ENCODE measurements at places on chromosomes 2 and 18.
A peak's percentile ranks its signal among the peaks of the same experiment; 100 is the strongest.

DNA sequence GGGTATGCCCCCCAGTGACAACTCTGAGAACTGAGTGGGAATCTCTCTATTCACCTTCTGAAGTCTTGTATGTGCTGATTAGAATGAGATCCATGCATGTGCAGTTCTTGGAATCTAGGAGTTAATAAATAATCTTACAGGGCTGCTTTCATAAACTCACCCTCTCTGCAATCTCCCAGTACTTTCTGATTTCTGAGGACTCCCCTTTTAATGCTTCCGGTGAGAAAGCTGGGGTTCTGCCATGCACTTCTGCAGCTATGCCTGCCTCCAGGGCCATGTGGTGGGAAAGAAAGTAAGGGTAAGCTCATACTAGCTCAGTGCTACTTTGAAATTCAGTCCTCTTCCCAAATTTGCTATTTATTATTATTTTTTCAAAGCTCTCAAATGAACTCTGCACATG lies 432.9 kb downstream of the MTX2 start:
- no peak for DNase-seq

DNA sequence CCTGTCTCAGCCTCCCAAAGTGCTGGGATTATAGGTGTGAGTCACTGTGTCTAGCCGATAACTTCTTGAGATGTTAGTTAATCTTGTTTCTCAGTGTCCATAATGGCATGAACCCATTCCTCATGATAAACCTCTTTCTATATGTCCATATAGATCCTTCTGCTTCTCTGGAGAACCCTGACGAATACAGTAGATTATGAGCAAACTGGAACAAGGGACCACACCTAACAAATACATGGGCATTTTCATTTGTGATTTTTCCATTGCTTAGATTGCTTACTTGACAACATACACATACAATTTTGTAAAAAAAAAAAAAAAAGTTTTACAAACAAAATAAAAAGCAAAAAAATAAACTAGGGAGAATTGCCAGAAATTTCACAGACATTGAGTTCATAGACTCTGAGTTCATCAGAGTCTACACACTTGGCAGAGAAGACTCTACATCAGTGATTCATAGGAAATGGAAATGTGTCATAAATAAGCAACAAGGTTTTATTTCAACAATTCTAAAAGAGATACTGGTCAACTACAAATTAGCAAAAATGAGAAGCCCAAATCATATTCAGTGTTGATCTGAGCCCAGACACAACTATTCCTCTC lies 96.7 kb downstream of the GALR1 start:
- DNase-seq, result no peak

GRCh38 chr2:45403036-45403435 lies 208.0 kb downstream of the SRBD1 start:
- DNase-seq, result no peak

DNA sequence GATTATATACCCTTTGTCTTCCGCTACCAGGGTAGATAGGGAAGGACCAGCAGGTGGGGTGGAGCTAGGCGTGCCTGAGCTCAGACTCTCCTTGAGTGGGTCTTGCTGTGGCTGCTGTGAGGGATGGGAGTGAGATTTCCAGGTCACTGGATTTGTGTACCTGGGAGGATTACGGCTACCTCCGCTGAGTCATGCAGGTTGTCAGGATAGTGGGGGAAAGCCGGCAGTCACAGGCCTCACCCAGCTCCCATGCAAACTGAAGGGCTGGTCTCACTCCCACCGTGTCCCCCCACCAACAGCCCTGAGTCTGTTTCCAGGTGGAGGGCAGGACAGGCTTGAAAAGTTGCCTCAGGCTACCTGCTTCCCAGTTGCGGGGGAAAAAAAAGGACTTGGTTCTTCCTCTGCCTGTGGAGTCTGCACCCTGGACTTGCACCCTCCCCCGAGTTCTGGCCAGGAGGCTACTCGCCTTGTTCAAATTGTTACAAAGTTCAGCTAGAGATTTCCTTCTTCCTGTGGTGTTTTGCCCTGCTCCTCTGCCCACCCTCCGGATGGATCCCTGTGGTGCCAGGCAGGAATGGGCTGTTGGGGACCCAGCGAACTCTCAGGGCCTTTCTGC lies 268.3 kb downstream of the VAPA start:
- no peak for DNase-seq

GRCh38 chr2:197889041-197889440 lies 84.6 kb downstream of the PLCL1 start:
- no peak for DNase-seq

- DNase-seq, result no peak
Measured at GRCh38 chr2:11822746-11823451, 76.5 kb downstream of the LPIN1 start.

DNA sequence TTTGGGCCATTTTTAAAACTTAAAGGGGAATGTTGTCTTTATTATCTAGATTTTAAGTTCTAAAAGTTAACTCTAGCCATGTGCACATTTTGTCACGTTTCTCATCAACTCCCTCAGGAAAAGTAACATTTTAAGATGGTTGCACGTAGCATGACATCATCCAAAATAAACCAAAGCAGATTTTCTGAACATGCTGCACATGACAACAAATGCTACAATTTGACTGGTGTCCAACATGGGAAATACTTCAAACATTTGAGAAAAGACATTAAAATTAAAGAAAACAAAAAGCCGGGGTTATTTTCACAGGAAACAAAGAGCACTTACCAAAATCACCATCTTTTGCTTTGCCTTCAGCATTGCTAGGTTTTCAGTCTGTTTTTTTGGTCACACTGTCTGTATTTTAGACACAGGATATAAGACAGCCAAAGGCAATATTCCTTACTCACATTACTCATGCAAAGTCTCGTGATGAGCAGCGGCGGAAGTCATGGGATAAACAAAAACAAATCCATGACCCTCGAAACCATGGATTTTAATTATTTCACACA lies 51.3 kb upstream of the RND3 start:
- no peak for DNase-seq

DNA sequence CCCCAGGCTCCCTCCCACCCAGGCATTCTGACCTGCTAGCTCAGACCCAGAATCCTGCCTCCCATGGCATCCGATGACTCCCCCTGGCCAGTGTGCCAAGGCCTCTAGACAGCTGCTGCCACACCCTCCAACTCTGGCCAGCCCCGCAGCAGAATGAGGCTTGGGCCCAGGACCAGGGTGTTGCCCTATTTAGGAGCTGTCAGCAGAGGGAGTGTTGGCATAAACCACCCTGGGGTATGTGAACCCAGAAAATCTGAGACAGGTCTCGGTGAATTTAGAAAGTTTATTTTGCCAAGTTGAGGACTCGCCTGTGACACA lies 134.3 kb downstream of the KLHL29 start:
- DNase-seq, result no peak

DNA sequence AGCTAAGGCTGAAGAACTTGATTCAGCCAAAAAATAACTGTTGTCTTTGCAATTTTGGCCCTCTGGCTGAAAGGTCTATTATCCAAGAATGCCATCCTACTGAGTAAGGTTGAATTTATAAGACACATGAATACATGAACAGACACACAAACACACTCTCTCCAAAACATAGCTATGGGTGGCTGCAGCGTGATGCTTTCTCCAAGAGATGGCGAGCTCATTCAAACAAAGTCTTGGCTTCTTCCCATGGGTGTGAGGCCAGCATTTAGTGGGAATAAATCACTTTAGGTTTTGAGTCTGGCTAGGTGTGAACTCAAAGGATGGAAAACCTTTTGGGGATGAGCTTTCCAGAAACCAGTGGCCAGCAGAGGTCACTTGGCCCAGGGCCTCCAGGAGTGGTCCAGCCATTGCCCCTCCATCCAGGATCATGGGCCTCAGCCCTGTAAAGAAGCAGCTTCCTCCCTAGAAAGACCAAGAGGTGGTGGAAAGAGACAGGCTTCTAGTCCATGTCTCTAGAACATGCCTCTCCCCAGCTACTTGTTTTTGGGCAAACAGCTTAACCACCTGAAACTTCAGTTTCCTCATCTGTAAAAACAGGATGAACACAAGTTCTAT lies 11.0 kb upstream of the OSR1 start:
- DNase-seq, result peak; percentile 45

GRCh38 chr2:222391743-222392285 lies 32.5 kb upstream of the SGPP2 start:
- no peak for DNase-seq

DNA sequence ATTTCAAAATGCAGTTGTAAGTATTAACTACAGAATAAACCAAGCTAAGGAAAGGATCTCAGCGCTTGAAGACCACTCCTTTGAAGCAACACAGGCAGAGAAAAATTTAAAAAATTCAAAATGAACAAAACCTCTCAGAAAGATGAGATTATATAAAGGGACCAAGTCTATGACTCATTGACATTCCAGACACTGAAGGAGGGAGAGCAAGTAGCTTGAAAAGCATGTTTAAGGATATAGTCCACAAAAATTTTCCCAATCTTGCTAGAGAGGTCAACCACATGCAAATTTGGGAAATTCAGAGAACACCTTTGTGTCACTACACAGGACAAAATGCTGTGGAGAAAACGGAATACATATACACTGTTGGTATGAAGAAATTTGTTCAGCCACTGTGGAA lies 112.6 kb upstream of the MC4R start:
- DNase-seq, result no peak

- no peak for DNase-seq
Measured at GRCh38 chr2:22027345-22028005, 903.7 kb downstream of the TDRD15 start.

GRCh38 chr2:40315683-40316082 lies 136.2 kb downstream of the SLC8A1 start:
- DNase-seq, result peak; percentile 42

GRCh38 chr18:1779587-1779986 lies 791.7 kb downstream of the METTL4 start:
- DNase-seq, result peak; percentile 84

DNA sequence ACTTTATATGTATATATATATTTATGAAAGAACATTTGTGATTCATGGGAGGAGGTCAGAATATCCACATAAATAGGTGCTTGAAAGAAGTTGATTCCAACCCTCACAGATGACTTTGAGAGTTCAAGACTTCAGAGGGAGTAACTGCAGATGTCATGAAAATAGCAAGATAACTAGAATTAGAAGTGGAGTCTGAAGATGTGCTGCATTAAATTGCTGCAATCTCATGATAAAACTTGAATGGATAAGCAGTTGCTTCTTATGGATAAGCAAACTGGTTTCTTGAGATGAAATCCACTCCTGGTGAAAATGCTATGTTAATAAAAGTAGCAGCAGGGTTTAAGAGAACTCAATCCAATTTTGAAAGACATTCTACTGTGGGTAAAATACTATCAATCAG lies 40.2 kb downstream of the G6PC2 start:
- no peak for DNase-seq

GRCh38 chr18:3493501-3494244 lies 43.7 kb downstream of the TGIF1 start:
- DNase-seq, result no peak

DNA sequence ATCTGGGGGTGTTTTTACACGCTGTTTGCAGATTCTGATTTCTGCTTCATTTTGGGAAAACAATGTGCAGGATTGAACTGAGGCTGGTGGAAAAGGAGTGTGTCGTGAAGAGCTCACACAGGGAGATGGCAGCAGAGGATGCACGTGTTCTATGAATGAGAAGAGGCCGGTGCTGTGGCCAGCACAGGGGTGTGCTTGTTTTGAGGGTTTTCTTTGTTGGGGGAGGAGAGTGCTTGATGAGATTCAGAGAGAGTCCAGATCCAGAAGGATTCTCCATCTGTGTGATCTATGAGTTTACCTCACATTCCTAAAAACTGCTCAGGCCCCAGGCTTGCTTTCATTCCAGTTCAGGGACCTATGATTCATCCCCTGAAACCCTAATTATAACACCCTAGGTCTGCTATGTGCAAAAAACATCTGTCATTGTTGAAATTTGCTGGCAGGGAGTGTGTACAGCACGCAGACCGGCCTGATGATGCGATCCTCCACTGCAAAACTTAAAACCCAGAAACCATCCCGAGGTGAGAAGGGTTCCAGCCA lies 12.1 kb downstream of the TGFA start:
- no peak for DNase-seq

DNA sequence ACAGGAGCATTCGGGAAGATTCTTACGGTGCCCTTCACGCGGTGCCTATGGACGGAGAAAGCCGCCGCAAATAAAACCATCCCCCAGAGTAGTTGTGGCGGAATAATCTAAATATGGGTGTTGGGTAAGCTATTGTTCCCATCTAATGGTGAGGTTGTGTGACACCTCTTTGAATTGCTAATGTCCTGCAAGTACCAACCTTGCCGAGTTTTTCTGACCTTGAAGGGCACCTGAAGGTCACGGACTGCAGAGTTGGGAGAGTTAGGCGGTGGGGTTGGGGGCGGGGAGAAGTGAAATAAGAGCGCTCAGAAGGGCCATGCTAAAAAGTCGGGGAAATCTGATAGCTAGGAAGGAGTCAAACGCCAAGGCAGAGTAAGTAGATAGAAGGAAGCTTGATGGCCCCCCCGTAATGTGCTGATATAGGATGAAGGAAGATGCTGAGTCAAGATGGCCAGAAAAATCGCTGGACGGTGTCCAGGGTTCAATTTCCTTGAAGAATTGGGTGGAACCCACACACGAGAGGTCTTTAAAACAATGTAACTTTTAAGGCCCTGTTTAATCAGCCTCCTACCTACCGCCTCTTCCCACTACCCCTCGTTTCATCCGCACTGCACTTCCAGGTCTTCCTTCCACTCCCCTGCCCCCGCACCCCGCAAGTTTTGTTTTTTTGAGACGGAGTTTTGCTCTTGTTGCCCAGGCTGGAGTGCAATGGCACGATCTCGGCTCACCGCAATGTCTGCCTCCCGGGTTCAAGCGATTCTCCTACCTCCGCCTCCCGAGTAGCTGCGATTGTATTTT lies 600 bp downstream of the KATNAL2 start:
- peak; percentile 43 for DNase-seq

DNA sequence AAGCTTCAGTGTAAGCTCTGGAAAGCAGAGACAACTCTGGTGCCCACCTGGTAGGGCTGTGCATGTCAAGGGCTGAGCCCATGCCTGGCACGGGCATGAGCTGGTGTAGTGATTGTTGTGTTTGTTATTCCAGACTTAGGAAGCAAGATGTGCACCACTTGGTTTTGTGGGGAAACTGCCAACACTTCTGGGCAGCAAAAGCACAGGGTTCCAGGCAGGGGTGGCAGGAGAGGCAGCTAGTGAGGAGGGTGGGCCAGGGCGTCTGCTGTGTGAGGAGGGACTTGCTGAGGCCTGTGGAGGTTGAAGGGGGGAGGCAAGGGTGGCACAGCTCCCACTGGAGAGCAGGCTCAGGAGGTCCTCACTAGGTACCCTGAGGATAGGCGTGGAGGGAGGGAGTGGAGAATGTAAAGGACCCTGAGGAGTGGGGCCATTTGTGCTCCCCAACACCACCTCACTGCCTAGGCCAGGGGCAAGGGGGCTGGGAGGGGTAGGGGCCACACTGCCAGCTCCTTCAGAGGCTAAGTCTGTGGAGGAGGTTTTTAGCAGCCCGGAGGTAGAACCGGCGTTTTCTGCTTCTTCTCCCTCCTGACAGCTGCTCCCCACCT lies 104.0 kb upstream of the POU3F3 start:
- DNase-seq, result no peak

Measured in NCI-H2081 (cell line).